ENCODE measurements at places on chromosomes 5 and 9.

DNA sequence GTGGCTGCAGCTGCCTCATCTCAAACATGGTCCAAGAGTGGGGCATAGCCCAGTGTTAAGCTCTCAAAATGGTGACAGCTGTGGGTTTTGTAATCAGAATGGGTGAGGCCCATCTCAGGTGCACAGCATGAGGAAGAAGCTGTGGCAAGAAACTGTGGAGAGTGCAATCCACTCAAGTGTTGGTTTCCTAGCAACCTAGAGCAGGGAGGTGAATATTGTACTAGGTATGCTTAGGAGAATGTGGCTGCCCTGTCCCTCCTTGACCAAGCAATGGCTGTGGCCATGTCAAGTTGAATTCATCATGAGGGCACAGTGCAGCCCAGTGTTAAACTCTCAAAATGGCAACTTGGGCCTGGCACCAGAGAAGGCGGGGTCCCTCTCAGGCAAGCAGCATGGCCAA lies 160.5 kb upstream of the KCNN2 start:
- no peak for DNase-seq

- no peak for DNase-seq
These were observed 129.2 kb downstream of the LHFPL2 start for GRCh38 chr5:78519198-78519941.

- no peak for DNase-seq
These were observed 31.1 kb downstream of the SEMA6A start for GRCh38 chr5:116543501-116543900.

- DNase-seq = no peak
These were observed 222.0 kb upstream of the TRIM32 start for GRCh38 chr9:116464987-116465571.

DNA sequence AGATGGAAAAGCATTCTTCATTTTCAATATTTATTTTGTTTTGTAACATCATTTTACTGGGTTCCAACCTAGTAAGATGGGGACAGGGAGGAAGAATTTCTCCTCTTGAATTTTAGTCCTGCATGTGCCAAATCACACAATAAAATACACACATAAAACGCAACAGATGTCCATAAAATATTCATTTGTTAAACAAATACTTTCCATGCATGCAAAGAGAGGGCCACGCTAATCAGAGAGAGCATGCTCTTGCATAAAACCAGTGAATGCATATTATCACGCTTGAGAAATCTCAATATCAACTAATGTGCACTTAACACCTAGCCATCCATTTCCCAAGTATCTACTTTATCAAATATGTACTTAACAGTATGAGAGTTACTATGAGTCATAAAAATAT lies 212.6 kb upstream of the TARS1 start:
- DNase-seq = no peak

DNA sequence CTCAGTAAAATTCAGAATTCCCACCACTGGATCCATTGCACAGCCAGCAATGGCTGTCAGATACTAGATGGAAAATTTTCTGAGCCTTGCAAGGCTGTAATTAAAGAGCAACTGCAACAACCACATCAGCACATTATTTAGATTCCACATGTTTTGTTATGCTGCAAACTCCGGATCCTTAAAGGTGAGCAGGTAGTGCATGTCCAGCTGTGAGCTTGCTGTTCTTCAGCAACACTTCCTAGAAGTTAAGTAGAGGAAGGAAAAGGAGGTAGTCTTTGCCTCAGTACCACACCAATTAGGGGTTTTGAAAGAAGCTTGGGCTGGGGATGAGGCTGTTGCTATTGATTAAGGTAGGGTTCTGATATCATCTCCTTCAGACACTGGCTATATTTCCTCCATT lies 144.3 kb downstream of the AUH start:
- DNase-seq = no peak

- DNase-seq = peak; percentile 77
These were observed 145.3 kb upstream of the RAPGEF1 start for GRCh38 chr9:131885144-131885609.

DNA sequence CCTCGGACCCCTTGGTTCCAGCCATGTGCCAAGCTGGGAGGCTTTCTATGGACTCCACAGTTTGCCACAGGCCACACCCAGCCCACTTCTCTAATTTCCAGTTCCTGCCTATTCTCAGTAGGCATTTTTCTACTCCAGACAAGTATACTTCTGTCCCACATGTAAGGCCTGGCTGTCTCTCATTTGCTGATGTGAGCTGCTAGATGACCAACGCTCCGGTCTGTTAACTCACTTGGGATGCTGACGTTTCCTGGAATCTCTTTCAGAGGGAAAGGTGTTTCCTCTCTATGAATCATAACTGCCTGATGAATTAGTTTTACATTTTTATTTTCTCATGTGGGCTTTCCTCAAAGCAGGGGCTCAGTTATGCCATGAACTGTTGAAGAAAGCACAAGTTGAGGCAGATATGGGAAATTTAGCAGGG lies 36.3 kb downstream of the ERGIC1 start:
- DNase-seq = no peak

DNA sequence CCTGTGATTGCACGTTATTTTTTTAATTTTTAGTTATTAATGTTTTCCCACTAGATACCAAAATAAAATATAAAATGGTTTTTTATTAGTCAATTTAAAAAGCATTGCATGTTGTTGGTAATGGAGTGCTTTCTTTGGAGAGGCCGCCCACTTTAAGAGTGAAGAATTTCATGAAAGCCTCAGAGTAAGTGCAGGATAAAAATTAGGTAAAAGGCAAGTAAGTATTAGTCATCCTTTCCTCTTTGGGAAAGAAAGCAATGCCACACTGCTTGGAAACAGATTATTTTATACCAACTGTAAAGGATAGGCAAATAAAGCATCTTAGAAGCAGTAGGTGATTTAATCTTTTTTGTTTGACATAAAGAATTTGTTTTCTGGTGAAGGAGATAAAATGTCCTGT lies 62.9 kb downstream of the HSD17B4 start:
- DNase-seq = no peak

GRCh38 chr5:143484601-143485000 lies 81.1 kb upstream of the NR3C1 start:
- no peak for DNase-seq

GRCh38 chr5:164518067-164518740 lies 1012.8 kb downstream of the MAT2B start:
- no peak for DNase-seq

GRCh38 chr9:70435948-70436347 lies 21.5 kb upstream of the KLF9 start:
- DNase-seq = no peak

GRCh38 chr9:18678821-18679590 lies 205.1 kb downstream of the ADAMTSL1 start:
- no peak for DNase-seq

- no peak for DNase-seq
These were observed 526.7 kb upstream of the TYRP1 start for GRCh38 chr9:12166518-12166917.

DNA sequence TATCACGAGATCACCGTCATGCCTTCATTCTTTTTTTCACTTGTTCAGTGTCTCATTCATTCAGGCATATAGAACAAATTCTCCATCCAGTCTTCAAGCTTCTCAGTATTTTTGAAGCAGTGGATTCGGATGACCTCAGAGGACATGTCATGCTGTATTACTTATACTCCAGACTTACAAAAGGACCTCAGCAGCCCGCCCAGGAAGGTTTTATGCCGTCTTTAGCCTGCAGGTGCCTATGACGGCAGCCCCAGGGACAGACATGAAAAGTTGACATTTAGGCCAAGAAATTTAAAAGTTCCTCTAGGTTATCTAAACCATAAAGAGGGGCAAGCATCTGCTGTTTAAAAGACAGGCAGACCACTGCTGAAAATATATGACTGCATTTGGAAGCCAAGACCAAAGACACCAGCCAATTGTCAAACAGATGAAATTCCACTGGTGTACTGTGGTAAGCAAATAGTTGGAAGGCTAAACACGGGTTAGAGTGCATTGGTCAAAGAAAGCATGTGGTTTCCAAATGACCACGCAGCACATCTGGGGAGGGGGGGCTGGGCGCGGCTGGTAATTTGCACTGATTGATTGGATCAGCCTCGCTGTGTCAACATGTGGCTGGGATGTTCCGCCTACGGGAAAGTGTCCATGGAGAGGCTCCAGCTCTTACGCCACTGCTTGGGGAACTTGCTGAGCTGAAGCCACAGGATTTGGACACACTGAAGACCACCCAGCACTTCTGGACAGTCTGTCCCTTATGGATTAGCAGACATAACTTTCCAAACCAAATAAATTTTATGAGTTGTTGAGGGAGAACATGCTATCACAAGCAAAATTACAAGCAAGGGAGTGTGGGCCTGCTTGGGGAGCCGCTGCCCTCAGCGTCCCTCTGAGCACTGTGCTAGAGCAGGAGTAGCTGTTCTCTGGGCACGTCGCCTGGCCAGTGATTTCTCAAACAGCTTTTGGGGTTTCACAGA lies 173.6 kb downstream of the FANCC start:
- DNase-seq = no peak

GRCh38 chr5:33330426-33330825 lies 110.3 kb upstream of the TARS1 start:
- DNase-seq = no peak

DNA sequence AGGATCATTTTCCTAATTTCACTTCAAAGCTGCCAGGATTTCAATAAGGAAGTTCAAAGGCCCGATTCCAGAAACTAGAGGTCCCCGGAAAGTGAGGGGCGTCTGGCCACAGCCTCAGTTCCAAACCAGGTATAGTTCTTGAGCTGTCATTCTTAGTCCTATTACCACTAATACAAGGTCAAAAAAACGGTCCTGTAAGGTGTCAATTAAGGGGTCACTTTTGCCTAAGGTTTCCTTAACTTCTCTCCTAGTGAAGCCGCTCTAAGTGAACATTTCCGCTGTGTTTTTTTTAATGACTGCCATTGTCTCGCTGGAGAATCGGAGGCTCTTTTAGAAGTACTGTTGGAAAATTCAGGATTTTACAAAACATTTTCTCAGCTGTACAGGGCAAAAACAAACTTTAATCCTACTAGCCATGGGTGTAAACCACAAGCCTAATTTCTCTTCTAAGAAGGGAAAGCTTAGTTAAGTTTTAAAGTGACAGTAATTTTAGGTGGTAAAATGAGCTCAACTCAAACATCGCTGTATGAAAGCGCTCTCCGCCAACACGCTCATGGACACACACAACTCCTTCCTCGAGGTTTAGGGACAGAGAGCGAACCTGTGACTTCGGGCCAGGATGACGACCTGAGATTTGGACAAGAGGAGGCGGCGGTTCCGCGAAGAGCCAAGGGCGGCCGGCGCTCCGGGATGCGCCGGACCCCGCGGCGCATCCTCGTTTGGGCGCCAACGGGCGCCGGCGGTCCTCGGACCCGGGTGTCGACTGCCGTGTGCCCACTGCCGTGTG lies 76.7 kb upstream of the IFNE start:
- no peak for DNase-seq

GRCh38 chr5:173094012-173094661 lies 38.0 kb downstream of the CREBRF start:
- DNase-seq = no peak

DNA sequence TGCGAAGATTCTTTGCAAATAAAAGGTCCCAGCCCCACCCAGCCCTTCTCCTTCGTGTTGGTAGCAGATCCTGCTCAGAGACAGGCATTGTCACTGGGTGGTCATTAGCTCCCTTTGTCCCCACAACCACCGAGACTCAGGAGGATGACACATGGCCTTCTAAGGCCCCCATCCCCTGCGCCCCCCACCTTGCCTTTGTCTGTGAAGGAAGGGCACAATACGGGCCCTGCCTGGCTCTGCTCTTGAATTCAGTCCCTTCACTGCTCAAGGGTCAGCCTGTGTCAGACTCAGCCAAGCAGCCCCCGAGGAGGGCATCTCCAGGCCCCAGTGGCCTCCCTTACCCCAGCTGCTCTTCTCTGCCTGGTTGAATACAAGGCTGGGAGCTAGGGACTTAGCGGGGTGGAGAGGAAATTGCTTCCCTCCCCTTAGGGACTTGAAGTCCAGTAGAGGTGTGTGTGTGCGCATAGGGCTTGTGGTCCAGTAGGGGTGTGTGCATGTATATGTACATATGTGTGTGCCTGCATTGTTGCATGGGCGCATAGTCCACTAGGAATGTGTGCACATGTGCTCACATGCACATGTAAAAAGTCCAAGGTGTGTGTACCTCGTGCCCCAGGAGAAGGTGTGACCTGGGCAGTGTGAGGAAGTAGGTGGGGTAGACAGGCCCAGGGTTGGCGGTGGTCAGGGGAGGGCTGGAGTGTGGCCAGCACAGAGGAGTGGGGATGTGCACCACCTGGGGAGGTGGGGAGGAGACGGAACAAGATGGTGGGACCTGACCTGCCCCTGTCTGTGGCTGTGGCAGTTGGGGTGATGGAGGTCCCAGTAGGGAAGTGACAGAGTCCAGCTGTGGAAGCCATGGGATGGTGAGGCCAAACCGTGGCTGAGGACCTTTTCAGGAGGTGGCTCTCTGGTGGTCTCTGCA lies 59.1 kb downstream of the PHF2 start:
- DNase-seq = no peak

GRCh38 chr5:27474395-27474794 lies 436.0 kb upstream of the CDH9 start:
- DNase-seq = no peak

- no peak for DNase-seq
These were observed 385.3 kb upstream of the WWC1 start for GRCh38 chr5:167905919-167906853.

DNA sequence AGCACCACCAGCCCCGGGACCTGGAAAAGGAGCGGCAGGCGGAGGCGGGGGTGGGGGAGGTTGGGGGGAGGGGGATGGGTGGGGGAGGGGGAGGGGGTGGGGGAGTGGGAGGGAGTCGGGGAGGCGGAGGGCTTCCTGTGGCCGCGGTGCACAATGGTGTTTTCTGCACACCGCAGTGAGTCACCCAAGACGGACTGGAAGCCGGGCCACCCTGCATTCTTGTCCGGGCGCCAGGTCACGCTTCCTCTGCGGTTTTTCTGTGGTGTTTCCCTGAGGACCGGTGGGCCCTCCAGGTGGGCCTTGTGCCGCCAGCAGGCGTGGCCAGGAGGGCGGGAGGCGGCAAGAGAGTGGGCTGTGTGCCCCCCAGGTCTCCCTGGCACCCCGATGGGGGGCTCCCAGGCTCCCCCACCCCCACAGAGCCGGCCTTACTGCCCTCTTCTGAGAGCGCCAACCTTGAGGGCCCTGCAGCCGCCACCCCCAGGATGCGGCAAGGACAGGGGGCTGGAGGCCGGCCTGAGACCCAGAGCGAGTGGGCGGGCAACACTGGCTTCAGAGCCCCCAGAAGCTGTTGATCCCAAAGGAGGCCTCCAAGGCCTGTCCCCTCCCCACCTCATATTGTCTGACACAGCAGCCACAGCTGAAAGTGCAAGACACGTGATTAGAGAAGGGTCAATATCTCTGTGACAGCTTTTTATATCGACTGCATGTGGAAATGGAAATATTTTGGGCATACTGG lies 11.1 kb downstream of the EXD3 start:
- no peak for DNase-seq

DNA sequence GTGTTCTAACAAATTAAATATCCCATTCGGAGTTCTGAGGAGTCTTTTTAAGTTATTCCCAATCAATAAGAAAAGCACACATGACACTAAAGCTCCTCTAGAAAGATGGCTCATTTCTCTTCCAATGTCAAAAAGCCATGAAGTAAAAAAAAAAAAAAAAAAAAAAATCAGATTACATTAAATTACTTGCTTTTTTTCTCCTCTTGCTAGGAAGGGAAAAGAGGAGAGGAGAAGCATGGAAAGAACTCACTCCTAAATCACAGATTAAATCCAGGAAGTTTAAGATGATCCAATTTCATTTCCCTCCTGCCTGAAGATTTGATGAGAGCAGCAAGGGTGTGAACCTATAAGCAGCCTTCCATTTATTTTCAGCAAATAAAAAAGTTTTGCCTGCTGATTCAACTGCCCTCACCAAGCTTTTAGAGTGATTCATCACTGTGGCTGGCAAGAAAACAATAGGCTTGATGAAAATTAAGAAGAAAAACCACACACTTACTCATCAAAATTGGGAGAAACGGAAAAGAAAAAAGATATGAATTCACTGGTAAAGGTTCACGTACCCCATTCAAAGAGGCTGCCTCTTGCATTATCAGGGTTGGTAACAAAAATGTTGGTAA lies 19.7 kb downstream of the MYO10 start:
- no peak for DNase-seq

All from NCI-H345 (cell line).